Suppressor macrophage treated with lipopolysaccharide for 1 hour (primary cell): ENCODE measurements at places on chromosomes 6 and 20.

GRCh38 chr6:127243501-127243900 is 23.2 kb upstream of the RNF146 start:
- DNase-seq: no peak

GRCh38 chr20:54590856-54591255 is 115.5 kb downstream of the DOK5 start:
- no peak for DNase-seq

DNA sequence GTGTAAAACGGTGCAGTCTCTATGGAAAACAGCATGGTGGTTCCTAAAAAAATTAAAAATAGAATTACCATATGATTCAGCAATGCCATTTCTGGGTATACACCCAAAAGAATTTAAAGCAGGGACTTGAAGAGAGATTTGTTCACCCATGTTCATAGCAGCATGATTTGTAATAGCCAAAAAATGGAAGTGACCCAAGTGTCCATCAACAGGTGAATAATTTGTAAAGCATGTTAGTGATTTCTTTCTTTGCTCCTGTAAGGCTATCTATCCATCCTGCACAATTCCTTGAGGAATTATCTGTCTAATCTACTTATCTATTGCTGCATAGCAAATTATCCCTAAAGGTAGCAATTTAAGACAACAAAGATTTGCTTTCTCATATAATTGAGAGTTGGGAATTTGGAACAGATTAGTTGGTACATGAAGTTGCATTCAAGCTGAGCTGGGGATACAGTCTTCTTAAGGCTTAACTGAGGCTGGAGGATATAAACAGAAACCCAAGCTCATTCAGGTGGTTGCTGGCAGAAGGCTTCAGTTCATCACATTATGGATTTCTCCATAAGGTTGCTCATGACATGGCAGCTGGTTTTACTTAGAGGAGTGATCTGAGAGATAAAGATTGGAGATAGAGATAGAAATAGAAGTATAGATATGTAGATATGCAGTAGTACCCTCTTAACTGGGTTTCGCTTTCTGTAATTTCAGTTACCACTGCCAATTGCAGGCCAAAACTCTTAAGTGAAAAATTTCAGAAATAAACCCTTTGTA is 62.0 kb downstream of the IL22RA2 start:
- no peak for DNase-seq

GRCh38 chr6:99822741-99823512 is 171.1 kb downstream of the MCHR2 start:
- peak; percentile 5 for DNase-seq

- peak; percentile 36 for DNase-seq
Observed at GRCh38 chr20:63737945-63738686, 1.5 kb upstream of the SLC2A4RG start.

GRCh38 chr6:130453230-130453629 is 87.4 kb downstream of the TMEM200A start:
- DNase-seq: no peak

- no peak for DNase-seq
Observed at GRCh38 chr6:39808964-39809363, 16.8 kb downstream of the DAAM2 start.
